ENCODE measurements at places on chromosomes 7 and 10.

DNA sequence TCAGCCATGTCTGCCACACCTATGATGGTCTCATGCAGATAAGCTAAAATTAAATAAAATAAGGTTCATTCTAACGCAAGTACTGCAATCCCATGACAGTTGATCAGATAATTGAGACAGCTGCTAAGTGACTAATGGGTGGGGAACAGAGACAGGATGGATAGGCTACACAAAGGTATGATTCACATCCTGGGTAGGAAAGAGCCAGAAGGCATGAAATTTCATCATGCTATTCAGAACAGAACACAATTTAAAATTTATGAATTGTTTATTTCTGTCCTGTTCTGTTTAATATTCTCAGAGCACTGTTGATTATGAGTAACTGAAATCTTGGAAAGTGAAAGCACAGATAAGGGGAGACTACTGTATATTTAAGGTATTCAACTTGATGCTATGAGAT lies 381.8 kb upstream of the SORCS1 start:
- DNase-seq: no peak

DNA sequence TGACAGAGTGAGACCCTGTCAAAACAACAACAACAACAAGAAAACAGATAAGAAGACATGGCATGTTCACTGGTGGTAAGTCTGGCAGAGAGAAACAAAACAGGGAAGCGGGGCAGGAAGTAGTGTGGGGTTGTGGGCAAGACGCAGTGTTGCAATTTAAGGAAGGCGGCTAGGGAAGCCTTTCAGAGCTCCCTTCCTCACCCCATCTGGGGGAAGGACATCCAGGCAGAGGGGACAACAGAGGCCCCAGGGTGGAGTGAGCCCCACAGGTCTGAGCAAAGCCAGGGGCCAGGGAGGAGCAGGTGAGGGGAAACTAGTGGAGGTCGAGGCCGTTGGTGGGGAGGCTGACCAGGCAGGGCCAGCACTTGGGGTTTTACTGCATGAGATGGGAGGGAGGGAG lies 16.8 kb downstream of the LAT2 start:
- no peak for DNase-seq

- no peak for DNase-seq
Measured at GRCh38 chr10:42112331-42113157, 525.8 kb downstream of the ZNF33B start.

GRCh38 chr7:6608081-6608480 lies 7.3 kb upstream of the ZNF853 start:
- no peak for DNase-seq

GRCh38 chr7:3579638-3580219 lies 278.7 kb downstream of the SDK1 start:
- no peak for DNase-seq

All from GM12892 (cell line).